ENCODE measurements at places on chromosomes 4 and X.
A peak's percentile ranks its signal among the peaks of the same experiment; 100 is the strongest.

- peak; percentile 73 for DNase-seq
Observed at GRCh38 chr4:36394352-36394903, 113.0 kb downstream of the DTHD1 start.

GRCh38 chr4:176641237-176641636, 151.5 kb downstream of the VEGFC start:
- DNase-seq: no peak

DNA sequence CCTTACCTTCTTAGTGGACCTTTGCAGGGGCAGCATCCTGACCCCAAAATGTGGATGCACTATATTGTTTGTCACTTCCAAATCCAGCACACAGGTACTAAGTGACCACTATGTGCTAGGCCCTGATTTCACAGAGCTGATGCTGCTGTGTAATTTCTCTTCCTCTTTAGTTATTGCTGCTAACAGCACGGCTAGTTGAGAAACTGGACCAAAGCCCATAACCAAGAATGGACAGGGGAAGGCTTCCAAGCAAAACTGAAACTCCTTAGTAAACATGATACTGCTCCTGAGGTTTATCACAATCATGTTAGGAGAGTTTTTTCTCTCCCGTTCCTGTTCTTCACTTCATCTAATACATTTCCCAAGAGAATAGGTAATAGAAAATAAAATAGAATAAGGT, 172.9 kb upstream of the TTC29 start:
- DNase-seq: no peak

DNA sequence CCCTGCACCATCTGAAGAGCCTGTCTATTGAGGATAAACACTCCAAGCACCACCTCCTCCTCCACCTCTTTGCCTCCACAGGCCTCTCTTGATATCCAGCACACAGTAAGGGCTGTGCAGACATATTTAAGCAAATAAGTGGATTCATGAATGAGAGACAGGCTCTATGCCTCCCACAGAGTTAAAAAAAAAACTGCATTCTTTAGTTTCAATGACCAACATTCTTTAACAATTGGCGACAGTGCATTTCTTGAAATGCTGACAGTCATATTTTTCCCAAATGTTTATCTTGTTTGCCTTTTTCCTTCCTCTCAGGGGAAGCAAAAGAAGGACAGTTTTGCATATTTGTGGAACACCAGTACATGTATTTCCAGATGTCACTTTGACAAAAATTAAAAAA, 38.6 kb downstream of the MXRA5 start:
- no peak for DNase-seq

- no peak for DNase-seq
Observed at GRCh38 chrX:78476701-78477100, 149.3 kb upstream of the CYSLTR1 start.

DNA sequence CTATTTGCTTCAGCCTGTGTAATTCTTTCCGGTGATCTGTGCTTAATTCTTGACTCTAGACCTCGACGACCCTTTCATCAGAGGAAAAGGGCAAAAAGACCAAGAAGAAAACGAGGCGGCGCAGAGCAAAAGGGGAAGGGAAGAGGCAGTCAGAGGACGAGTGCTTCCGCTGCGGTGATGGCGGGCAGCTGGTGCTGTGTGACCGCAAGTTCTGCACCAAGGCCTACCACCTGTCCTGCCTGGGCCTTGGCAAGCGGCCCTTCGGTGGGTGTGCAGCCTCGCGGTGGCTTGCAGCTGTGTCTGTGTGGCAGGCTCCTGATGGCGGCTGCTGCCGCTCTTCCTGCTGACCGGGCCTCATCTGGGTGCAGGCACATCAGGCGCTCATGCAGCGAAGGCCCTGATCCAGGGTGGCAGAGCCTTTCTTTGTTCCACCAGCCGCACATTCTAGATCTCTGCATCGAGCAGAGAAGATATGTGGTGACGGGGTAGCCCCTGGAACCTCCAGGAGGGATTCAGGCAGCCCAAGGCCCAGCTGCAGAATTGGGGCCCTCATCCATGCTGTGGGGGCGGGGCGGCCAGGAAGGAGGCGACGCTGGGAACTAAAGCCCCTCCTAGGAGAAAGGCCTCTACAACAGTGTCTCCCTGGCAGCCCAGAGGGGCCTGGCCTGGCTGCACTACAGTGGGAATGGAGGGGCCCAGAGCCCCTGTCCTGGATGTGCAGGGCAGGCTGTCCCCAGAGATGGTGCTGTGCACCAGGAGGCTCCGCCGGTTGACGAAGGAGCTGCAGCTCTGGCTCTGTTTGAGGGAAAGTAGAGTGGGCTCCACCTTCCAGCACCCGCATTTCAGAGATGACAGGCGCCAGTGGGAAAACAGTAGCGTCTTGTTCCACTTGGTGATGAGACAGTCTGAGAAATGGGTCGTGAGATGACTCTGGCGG, 32.1 kb downstream of the NELFA start:
- no peak for DNase-seq

DNA sequence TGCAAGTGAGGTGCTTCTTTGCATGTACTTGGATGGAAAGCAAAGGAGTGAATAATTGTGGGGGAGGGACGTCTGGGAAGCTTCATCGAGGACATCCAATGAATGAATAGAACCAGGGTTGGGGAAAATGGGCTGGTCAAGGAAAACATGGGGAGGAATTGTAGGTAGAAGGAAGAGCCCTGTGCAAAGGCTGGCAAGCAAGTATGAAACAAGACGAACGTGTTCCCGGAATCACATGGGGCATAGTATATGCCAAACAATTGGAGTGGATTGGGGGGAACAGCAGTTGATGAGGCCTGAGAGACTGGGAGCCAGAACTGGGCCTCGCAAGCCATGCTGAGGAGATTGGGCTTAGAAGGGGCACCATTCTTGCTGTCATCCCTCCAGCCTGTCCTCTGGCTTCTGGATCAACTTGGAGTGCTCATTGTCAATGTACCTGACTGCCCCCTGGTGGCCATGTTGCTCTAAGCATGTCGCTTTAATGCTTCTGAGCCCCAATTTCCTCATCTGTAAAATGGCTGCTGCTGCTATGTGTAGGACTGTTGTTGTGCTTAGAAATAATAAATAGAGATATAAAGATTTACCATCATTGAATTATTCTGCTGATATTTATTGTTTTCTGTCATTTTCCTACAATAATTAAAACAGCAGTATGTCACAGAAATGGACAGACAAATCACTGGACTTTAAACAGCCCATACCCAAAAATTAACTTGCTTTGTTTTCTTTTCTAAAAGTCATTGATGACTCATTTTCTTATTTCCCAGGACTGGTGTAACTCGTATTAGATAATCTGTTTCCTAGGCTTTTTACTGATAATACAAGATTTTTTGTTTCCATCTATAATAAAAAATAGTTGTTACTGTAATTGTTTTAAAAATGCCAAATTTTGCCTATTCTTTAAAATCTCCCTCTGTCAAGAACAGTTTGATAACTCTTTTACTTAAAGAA, 66.4 kb downstream of the JADE3 start:
- DNase-seq: peak; percentile 77
